ENCODE measurements at places on chromosomes 5 and 9.
A peak's percentile ranks its signal among the peaks of the same experiment; 100 is the strongest.

GRCh38 chr9:70315389-70315788 lies 56.6 kb downstream of the SMC5 start:
- DNase-seq, result no peak

- DNase-seq, result peak; percentile 46
These were observed 39.5 kb upstream of the IQGAP2 start for GRCh38 chr5:76363352-76364225.

GRCh38 chr9:8486095-8486494 lies 686.5 kb upstream of the DMAC1 start:
- peak; percentile 5 for DNase-seq

- no peak for DNase-seq
These were observed 327.4 kb downstream of the SH3GL2 start for GRCh38 chr9:17906176-17906840.

DNA sequence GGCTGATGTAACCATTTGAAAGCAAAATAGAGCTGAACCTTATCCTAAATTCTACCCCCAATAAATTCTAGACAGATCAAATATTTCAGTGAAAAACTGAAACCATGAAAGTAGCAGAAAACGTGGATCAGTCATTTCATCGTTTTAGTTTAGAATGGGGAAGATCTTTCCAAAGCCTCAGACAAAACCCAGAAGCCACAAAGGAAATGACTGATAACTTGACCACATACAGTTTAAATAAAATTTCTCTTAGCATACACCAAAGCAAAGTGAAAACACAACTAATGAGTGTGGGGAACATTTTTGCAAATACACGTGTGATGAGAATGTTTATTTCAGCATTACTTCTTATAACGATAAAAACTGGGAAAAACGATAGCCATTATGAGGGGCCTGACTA lies 284.8 kb downstream of the ADGRV1 start:
- DNase-seq, result no peak

DNA sequence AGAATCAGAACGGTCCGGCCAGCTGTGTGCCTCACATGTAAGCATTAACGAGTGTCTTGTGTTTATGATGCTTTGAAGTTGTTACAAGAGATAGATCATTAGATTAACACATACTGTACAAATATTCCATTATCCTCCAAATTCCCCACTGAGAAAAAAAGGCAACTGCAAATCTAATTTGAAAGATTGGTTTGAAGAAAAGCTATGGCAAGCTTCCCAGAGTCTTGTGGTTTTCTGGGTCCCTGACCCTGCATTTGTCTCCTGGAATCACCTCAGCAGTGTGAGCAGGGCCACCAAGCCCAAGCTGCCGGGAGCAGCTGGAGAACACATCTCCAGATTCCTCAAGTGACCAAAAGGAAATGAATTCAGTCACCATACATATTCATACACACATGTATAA lies 36.9 kb upstream of the ADAMTS16 start:
- DNase-seq, result no peak

GRCh38 chr5:43769571-43770355 lies 166.8 kb downstream of the NNT start:
- DNase-seq, result no peak

DNA sequence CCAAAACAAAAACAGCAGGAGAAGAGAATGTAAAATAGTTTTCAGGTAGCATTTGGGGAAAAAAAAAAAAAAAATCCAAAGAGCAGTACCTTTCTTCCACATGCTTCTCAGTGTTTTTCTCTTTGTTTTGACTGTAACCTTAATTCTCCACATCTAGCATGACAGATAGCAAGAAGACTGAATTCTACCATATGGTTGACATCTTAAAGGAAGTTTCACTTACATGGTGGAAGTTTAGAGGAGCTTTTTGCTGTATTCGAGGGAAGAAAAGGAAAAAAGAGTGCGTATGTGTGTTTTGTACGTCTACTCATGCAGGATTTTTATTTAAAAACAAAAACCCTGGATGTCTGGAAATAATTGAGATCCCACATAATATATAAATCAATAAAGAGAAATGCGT lies 604.8 kb downstream of the CCDC171 start:
- DNase-seq, result no peak

- DNase-seq, result no peak
These were observed 1082.9 kb upstream of the SEMA6A start for GRCh38 chr5:117657541-117657940.

Data from inflammatory macrophage (primary cell).